Stimulated activated CD8-positive, alpha-beta memory T cell treated with anti-CD3 and anti-CD28 coated beads, Interleukin-4, amount 100 ng/mL, for 4 hours (primary cell): ENCODE measurements at places on chromosomes 16 and 17.

- no peak for DNase-seq
Observed at GRCh38 chr17:79801156-79802038, 4.5 kb upstream of the CBX8 start.

- no peak for DNase-seq
Observed at GRCh38 chr17:43402567-43402966, 3.8 kb downstream of the ARL4D start.

- DNase-seq = no peak
Observed at GRCh38 chr17:71022758-71023157, 853.4 kb downstream of the KCNJ2 start.

DNA sequence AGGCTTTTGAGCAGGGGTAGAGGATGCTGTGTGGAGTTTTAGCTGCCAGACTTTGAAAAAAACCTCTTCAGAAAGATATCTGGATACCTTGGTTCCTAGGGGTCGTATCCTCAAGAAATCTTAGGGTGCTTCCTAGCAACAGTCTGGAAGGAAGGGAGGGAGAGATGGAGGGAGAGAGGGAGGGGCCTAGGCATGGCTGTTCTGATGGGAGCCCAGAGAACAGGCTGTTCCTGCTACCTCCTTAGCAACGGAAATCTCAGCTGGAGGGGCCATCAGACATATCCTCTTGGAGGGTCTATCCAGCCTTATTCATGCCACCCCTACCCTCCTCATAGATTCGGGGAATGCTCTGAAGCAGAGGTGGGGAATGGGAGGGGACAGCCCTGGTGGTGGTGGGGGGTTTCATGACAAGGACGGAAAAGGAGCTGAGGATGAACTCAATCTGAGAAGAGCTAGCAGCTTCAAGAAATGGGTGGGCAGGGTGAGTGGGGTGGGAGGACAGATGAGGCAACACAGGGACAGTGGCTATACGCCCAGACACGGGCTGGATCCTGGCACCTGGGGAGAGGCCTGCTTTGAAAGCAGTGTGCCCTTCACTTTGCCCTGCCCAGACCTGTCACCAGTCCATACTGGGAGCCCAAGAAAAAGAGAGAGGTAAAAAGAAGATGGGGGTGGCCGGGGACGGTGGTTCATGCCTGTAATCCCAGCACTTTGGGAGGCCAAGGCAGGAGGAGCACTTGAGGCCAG, 2.9 kb upstream of the THRA start:
- DNase-seq = no peak

DNA sequence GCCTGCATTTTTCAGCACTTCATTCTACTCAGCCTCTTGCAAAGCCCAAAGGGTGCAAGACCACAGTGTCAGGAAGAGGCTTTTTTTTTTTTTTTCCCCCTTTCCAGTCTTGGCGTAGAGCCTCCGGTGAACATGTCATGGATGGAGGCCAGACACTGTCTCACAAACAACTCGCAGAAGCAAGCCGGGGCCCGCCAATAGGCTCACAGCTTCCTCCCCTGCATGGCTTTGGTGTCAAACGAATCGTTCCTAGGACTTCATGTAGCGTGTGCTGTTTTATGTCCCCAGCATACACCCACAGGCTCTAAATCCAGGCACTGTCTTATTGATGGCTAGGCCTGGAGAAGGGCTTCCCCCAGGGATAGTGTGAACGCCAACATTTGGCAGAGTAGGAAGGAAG, 457.7 kb upstream of the MAF start:
- DNase-seq = no peak

DNA sequence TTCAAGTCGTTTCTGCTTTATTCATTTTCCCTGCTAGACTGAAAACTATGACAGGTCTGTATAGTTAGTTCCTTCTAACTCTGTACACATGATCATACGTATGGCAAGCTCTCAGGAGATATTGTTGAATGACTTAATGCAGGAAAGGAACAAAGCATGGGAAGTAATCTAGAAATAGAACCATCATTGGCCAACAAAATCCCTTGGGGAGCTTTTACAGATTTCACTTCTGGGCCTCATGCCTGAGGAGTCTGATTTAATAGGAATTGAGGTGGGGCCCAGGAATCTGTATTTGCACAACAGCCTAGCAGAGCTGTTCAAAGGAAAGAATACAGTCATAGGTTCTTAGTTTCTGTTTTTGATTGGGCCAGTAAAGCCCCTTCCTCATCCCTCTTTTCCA, 229.2 kb downstream of the MAP2K6 start:
- DNase-seq = no peak

DNA sequence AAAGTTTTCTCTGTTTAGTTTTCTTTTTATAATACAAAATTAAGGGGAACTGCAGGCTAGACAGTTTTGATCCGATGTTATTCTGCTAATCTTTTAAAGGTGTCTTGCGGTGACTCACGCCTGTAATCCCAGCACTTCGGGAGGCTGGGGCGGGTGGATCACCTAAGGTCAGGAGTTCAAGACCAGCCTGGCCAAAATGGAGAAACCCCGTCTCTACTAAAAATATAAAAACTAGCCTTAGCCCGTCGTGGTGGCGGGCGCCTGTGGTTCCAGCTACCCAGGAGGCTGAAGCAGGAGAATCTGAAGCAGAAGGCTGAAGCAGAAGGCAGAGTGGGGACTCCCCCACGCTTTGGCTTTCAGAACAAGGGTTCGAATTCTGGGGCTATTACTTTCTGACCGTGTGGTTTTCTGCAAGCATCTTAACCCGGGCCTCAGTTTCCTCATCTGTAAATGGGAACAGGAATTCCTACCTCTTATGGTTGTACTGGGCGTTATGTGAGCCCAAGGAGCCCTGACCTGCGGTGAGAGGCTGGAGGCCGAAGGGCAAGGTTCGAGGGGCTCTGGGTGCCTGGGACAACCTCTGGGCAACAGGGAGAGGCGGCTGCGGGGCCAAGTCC, 1.2 kb upstream of the KATNB1 start:
- no peak for DNase-seq

GRCh38 chr16:85258629-85259028, 146.4 kb upstream of the CIBAR2 start:
- no peak for DNase-seq

DNA sequence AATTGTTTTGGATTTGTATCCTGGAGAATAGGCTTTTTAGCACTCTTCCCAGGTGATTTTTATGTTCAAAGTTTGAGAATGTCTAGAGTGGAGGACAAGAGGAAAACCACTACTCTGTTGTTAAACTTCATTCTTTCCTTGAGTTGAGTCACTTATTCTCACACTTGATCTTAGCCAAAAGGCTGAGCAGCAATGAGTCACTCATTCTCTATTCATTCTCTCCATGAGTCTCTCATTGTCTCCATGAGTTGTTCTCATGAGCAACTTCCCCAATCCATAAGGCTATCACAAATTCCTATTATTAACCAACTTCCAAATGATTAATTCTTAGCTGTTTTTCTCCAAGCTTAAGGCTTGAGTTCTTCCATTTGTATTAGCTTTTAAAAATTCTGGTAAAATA, 1393.3 kb downstream of the CDH8 start:
- no peak for DNase-seq

- DNase-seq = no peak
Observed at GRCh38 chr17:32610943-32611342, 124.2 kb downstream of the CDK5R1 start.

DNA sequence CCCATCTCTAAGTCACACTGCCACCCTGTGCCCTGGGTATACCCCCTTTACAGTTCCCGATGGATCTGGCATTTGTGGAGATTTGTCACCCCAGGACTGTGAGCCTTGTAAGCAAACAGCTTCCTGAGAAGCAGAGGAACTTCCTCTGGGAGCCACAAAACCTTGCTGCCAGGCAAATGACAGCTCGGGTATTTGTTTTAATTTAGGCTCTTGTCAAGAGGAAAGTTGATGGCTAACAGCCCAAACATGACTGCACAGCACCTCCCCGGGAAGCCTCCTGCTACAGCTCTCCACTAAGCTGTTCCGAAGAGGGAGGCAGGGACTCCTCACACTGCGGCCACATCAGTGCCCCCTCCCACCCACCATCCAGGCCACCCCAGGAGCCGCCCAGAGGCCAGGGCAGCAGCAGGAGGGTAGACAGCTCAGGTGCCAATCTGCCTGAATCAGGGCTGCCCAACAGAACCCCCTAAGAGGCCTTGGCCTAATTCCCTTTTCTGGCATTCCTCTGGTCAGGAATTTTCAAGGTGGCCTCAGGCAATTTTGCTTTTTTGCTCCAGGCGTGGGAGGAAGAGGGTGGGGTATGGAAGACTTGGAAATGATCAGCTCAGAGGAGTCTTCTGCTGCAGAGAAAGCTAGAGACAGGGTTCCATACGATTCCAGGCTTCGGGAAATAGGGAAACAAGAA, 2.6 kb downstream of the ABR start:
- no peak for DNase-seq
